Ovary (tissue), 10 donors: ENCODE measurements at places on chromosomes 5 and 9.

GRCh38 chr9:138044485-138045383 lies 167.2 kb downstream of the CACNA1B start:
- DNase-seq, result no peak
- no peak overlapping the region for H3K4me3 ChIP-seq
- no peaks in the 10 kb centered on the region for H3K36me3 ChIP-seq
- H3K4me1 ChIP-seq, result no peaks in the 10 kb centered on the region
- no peak overlapping the region for H3K27ac ChIP-seq

GRCh38 chr9:2257248-2257929 lies 242.2 kb downstream of the SMARCA2 start:
- DNase-seq, result no peak
- no peak overlapping the region for H3K4me3 ChIP-seq
- H3K4me1 ChIP-seq, result peaks cover 2% of the 10 kb centered on the region
- no peaks in the 10 kb centered on the region for H3K27me3 ChIP-seq
- no peak overlapping the region for H3K27ac ChIP-seq

DNA sequence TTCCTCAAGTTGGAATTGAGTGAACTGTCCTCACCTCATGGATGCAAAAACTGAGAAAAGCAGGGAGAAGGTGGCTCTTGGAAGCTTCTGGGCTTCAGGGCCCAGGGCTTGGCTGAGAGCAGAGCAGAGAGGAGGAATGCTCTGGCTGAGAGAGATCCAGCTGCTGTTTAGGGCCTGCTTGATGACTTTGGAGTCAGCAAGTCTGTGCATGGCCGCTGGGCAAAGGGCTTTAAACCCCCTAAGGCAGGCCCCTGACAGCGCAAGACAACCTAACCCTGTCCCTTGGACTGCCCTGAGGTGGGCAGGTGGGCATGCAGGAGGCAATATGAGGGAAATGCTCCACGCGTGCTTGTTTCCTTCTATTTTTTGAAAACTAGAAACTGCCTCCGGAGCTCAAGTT lies 8.6 kb downstream of the STC2 start:
- H3K36me3 ChIP-seq, result no peaks in the 10 kb centered on the region
- peaks cover 12% of the 10 kb centered on the region for H3K4me1 ChIP-seq
- no peak overlapping the region for H3K27ac ChIP-seq
- H3K4me3 ChIP-seq, result no peak overlapping the region

- no peaks in the 10 kb centered on the region for H3K36me3 ChIP-seq
- no peaks in the 10 kb centered on the region for H3K27me3 ChIP-seq
- H3K27ac ChIP-seq, result no peak overlapping the region
- DNase-seq, result no peak
- H3K4me1 ChIP-seq, result peaks cover 4% of the 10 kb centered on the region
Observed at GRCh38 chr9:112403614-112404201, 23.8 kb downstream of the HSDL2 start.

DNA sequence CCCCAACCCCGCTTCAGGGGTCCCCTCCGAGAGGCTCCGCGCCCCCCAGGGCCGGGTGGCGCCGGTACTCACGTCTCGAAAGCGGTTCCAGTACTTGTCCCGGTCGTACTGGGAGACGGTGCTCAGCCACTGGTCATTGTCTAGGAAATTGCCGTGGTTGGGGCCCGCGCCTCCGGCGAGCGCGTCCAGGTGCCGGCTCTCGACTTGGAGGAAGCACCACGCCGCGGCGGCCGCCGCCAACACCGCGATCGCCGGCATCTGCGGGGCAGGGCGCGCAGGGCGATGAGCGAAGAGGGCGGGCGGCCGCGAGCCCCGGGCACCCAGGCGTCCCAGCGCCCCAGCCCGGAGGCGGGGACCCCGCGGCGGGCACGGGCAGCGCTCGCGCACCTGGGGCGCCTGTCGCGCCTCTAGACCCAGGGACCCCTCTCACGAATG lies 808 bp downstream of the SPOCK1 start:
- DNase-seq, result no peak
- no peaks in the 10 kb centered on the region for H3K4me1 ChIP-seq
- H3K27ac ChIP-seq, result no peak overlapping the region
- no peaks in the 10 kb centered on the region for H3K36me3 ChIP-seq
- H3K27me3 ChIP-seq, result no peaks in the 10 kb centered on the region
- H3K4me3 ChIP-seq, result peak overlapping the region; percentile 38

- no peak overlapping the region for H3K27ac ChIP-seq
- DNase-seq, result no peak
- no peaks in the 10 kb centered on the region for H3K4me1 ChIP-seq
- no peaks in the 10 kb centered on the region for H3K36me3 ChIP-seq
- H3K27me3 ChIP-seq, result no peaks in the 10 kb centered on the region
Observed at GRCh38 chr9:19748278-19749126, 40.3 kb downstream of the SLC24A2 start.

GRCh38 chr9:113564498-113565237 lies 101.1 kb downstream of the RGS3 start:
- peak; percentile 51 for DNase-seq
- no peaks in the 10 kb centered on the region for H3K27me3 ChIP-seq
- H3K36me3 ChIP-seq, result no peaks in the 10 kb centered on the region
- no peak overlapping the region for H3K27ac ChIP-seq
- H3K4me3 ChIP-seq, result peak overlapping the region; percentile 7
- H3K4me1 ChIP-seq, result peaks cover 33% of the 10 kb centered on the region

- H3K4me3 ChIP-seq, result peak overlapping the region; percentile 5
- no peak overlapping the region for H3K27ac ChIP-seq
- peaks cover 2% of the 10 kb centered on the region for H3K4me1 ChIP-seq
- H3K27me3 ChIP-seq, result no peaks in the 10 kb centered on the region
Observed at GRCh38 chr5:141560725-141561483, 57.9 kb downstream of the DIAPH1 start.

- no peaks in the 10 kb centered on the region for H3K27me3 ChIP-seq
- DNase-seq, result no peak
- no peak overlapping the region for H3K27ac ChIP-seq
- H3K4me1 ChIP-seq, result no peaks in the 10 kb centered on the region
- no peaks in the 10 kb centered on the region for H3K36me3 ChIP-seq
Observed at GRCh38 chr5:82982846-82983245, 94.3 kb downstream of the TMEM167A start.

- no peak overlapping the region for H3K27ac ChIP-seq
- H3K4me3 ChIP-seq, result no peak overlapping the region
- H3K4me1 ChIP-seq, result no peaks in the 10 kb centered on the region
- no peaks in the 10 kb centered on the region for H3K36me3 ChIP-seq
- H3K27me3 ChIP-seq, result no peaks in the 10 kb centered on the region
Observed at GRCh38 chr5:121031491-121031890, 567.4 kb downstream of the PRR16 start.

DNA sequence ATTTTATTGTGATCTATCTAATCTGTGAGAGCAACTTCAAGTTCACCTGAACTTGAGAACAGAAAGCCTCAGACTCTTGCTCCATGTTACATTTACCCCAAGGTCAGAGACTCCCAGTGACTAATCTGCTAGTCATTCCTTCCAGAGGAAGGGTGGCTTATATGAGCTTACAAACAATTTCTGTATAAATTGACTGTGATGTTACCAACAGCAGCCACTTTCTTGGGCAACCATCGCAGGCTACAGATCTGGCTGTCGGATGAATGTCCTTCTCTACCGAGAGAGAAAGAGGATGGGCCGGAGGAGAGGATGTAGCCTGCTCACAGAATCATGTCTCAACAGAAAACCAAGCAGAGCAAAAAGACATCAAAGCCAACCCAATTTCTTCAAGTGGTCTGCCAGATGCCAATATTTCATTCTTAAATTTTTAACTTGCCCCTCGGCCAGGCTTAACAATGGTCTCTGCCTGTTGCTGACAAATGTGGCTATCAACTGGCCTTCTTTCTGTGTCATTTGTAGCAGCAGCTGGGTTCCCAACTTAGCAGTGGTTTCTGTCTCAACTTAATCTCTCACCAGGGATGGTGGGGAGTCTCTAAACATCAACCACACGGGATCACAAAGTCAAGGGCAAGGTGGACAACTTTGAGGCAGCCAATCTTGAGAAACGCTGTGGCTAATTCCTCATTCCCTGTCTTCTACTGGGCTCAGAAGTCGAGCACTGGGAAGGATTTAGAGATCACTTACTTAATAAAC lies 81.3 kb downstream of the RAPGEF1 start:
- peaks cover 19% of the 10 kb centered on the region for H3K4me1 ChIP-seq
- H3K4me3 ChIP-seq, result no peak overlapping the region
- H3K27me3 ChIP-seq, result no peaks in the 10 kb centered on the region
- no peak for DNase-seq
- H3K36me3 ChIP-seq, result no peaks in the 10 kb centered on the region

DNA sequence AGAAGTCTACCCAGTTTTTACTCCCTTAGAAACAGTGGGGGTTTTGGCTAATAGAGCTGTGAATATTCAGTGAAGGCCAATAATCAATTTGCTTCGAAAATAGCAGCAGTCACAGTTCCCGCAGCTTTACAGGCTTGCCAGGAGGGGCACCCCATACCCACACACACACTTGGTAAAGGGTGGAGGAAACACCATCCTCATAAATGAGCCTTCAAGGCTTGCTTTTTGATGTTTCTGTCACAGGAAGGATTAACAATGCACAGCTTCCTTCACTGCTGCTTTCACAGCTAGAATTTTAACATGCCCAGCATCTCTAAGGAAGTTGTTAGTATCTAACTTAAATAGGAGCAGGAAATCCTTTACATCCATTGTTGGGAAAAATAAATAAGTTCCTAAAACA lies 1247.5 kb upstream of the C9orf72 start:
- no peaks in the 10 kb centered on the region for H3K36me3 ChIP-seq
- no peak overlapping the region for H3K4me3 ChIP-seq
- H3K4me1 ChIP-seq, result no peaks in the 10 kb centered on the region
- H3K27ac ChIP-seq, result no peak overlapping the region

- DNase-seq, result no peak
- no peaks in the 10 kb centered on the region for H3K4me1 ChIP-seq
- no peaks in the 10 kb centered on the region for H3K27me3 ChIP-seq
- no peak overlapping the region for H3K4me3 ChIP-seq
Observed at GRCh38 chr9:108550106-108550505, 305.7 kb downstream of the ACTL7B start.

GRCh38 chr9:14994738-14995137 lies 84.5 kb upstream of the FREM1 start:
- no peaks in the 10 kb centered on the region for H3K27me3 ChIP-seq
- no peak overlapping the region for H3K27ac ChIP-seq
- no peaks in the 10 kb centered on the region for H3K36me3 ChIP-seq
- DNase-seq, result no peak
- no peak overlapping the region for H3K4me3 ChIP-seq
- peaks cover 4% of the 10 kb centered on the region for H3K4me1 ChIP-seq

- H3K4me1 ChIP-seq, result no peaks in the 10 kb centered on the region
- DNase-seq, result no peak
- H3K27me3 ChIP-seq, result no peaks in the 10 kb centered on the region
- H3K4me3 ChIP-seq, result no peak overlapping the region
- H3K27ac ChIP-seq, result no peak overlapping the region
Observed at GRCh38 chr5:159244163-159244562, 18.9 kb upstream of the UBLCP1 start.

DNA sequence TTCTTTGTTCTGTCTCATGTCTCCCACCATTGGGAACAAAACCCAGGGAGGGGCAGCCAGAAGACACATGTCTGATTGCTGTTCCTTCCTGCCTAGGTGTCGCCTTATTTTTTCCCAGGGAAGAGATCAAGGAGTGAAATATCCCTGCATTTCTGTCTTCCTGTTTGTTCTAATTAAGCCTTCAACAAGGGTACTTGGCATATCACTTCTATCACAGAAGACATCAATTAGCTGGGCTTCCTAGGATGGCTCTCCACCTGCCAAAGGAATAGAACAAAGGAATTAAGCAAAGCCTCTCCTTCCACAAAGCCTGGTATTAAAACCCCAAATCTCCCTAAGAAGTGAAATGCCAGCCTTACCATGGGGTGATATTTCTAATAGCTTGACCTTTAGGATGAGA lies 299.5 kb upstream of the CD180 start:
- no peaks in the 10 kb centered on the region for H3K36me3 ChIP-seq
- no peak for DNase-seq
- H3K27me3 ChIP-seq, result no peaks in the 10 kb centered on the region
- no peak overlapping the region for H3K27ac ChIP-seq
- no peak overlapping the region for H3K4me3 ChIP-seq

DNA sequence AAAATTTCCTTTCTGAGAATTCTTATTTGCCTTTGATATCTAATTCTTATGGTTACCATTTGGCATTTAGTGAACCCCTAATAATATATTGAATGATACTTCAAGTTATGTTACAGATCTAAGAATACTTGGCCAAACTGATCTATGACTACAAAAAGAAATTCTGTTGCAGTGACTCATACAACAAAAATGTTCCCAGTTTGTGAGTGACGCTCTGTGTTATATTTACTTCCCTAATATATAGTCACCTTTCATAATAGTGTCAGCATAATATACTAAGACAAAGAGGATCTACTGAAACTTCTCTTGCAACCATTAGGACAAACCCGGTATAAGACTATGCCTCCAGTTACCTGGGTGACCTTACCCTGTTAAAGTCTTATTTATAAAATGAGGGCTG lies 216.9 kb upstream of the TLX3 start:
- H3K27ac ChIP-seq, result no peak overlapping the region
- no peaks in the 10 kb centered on the region for H3K4me1 ChIP-seq
- no peaks in the 10 kb centered on the region for H3K36me3 ChIP-seq
- H3K4me3 ChIP-seq, result no peak overlapping the region

DNA sequence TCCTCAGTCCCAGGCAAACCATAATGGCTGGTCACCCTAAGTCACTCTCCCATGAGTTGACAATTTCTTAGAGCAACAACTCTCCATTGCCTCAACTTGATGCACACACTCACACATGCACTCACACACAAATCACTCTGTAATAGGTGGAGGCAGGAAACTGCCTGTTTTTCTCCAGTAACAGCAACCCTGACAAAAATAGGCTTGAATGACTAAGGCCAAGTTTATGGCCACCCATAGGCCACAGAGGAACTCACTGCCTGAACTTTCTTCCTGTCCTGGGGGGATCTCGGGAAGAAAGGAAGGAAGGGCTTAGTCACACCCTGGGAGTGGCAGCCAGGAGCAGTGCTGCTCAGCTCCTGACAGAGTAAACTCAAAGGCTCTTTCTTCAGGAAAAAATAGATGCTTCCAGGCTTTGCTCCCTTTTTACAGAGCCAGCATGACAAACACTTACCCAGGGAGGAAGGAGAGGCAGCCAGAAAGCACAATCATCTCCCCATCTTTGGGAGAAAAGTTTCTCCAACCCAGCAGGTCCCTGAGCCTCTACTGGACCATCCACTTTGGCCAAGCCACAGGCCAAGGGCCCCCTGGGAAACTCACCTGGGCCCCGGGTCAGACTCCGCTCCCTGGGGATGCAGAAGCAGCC lies 368 bp downstream of the SH3TC2 start:
- no peak overlapping the region for H3K4me3 ChIP-seq
- no peaks in the 10 kb centered on the region for H3K27me3 ChIP-seq
- no peaks in the 10 kb centered on the region for H3K36me3 ChIP-seq
- no peak for DNase-seq
- no peaks in the 10 kb centered on the region for H3K4me1 ChIP-seq
- no peak overlapping the region for H3K27ac ChIP-seq

DNA sequence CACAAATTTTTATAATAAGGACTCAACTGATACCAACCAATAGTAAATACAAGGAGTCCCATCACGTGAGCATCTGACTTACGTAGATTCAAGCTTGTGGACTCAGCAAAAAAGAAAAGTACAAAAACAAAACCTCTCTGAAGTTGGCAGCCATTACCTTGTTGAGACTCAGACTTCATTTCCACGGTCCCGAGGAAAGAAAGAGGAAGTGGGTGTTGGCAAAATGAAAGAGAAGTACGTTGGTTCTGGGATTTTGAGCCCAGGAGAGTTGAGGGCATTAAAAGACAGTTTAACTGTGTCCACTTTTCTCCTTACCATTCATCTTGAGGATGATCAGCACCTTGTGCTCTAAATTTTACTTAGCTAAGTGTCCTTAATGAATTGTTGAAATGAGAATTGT lies 26.7 kb downstream of the NCBP1 start:
- no peaks in the 10 kb centered on the region for H3K36me3 ChIP-seq
- DNase-seq, result no peak
- no peak overlapping the region for H3K27ac ChIP-seq
- H3K4me3 ChIP-seq, result no peak overlapping the region
